ENCODE measurements at places on chromosomes 1 and 21.

DNA sequence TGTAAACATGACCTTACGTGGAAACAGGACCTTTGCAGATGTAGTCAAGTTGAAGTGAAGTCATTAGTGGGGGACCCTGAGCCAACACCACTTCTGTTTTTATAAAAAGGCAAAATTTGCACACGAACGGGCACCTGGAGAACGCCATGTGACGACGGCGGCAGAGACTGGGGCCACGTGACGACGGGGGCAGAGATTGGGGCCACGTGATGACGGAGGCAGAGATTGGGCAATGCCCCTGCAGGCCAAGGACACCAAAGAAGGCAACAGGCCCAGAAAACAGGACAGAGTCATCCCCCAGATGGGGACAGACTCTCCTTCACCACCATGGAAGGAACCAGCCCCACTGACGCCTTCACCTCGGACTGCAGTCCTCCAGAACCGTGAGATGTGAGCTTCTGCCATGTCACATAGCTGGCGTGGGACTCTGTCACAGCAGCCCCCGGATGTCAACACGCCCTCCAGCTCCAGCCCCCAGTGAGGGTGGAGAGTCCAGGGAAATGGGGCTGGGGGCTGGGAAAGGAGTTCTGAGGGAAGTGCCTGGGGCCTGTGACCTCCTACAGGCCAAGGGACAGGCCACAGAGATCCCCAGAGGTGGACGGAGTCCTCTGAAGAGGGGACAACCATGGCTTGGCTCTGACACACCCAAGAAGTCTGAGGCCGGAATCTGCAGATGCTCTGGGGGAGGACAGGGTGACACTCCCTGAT lies 4.0 kb downstream of the KRTAP12-4 start:
- DNase-seq = no peak

GRCh38 chr1:167706931-167707877 lies 14.6 kb upstream of the MPZL1 start:
- no peak for DNase-seq

GRCh38 chr1:162649583-162649982 lies 17.3 kb downstream of the DDR2 start:
- DNase-seq = no peak

DNA sequence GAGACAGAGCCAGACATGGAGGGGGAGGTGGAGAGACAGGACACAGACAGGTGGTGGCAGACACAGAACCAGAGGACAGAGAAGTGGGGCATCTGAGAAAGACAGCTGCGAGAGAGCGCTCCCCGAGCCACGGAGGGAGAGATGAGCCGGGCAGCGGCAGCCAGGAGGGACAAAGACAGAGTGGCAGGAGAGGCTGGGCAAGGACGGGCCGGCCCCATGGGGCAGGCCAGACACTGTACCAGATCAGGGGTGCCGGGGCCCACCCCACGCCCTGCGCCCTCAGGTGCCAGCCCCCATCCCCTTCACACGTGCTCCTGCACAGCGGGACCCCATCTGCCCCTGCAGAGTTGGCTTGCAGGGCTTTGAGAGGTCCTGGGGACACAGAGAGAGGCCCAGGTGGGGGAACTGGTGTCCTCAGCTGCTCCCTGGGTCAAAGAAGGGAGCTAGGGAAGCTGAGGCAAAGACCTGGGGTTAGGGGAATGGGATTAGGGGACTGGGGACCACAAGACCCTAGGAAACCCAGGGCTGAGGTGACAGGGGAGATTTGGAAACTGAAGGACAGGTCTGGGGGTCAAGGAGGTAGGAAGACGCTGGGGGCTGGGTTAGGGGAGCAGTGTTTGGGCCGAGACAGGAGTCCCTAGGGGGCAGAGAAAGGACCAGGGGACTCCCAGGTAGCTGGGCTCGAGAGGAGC lies 643 bp downstream of the FNDC5 start:
- DNase-seq = no peak

- DNase-seq = no peak
These were observed 37.7 kb downstream of the MARK1 start for GRCh38 chr1:220565670-220566069.

DNA sequence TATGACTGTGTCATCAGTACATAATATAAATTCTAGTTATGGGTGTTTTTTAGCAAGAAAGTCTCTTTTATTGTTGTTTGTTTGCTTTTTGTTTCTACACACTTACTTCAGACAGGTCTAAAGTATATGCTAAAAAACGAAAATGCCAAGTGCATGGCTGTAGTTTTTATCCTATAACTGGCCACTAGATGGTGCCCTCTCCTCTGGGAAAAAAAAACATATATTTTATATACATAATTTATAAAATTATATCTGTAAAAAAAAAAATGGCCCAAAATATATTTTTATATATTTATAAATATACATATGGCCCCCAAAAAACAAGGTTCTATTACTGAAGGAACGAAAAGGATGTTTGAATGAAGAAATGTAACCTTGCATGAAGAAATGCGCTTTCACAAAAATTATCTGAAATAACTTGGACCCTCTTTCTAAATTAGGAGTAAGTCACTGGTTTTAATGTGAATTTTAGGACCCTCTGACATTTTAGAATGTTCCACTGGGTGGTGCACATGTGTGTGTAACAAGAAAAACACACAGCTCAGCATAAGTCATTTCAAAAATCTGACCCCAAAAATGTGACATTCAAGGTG lies 93.5 kb downstream of the TTLL7 start:
- no peak for DNase-seq

DNA sequence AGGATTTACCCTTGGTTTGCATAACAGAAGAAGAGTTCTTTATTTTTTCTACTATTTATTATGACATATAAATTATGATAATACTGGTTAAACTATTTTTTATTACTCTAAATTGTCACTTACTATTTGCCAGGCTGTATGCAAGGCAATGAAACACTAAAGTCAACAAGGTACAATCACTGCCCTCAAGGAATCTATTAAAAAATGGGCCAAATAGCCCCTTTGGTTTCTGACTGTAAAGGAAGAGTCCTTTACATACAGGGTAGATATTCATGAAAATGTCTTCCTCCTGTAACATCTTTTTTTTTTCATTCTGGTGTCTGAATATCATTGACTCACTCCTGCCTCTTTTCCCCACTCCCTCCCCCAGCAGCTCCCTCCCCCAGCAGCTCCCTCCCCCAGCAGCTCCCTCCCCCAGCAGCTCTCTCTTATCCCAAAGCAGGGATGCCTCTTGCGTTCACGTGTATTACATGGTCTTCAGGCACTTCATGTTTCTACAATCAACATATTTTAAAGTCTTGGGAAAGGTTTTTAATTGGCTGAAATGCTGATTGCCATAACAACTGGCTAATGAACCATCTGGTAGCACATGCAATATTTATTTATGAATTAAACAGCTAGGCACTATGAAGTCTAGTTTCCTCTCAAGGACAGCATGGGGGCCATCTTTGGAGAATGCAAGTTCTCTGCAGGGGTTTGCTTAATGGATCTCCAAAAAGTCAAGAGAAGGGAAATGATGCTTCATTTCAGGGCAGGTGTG lies 400.4 kb upstream of the PLXNA2 start:
- no peak for DNase-seq

DNA sequence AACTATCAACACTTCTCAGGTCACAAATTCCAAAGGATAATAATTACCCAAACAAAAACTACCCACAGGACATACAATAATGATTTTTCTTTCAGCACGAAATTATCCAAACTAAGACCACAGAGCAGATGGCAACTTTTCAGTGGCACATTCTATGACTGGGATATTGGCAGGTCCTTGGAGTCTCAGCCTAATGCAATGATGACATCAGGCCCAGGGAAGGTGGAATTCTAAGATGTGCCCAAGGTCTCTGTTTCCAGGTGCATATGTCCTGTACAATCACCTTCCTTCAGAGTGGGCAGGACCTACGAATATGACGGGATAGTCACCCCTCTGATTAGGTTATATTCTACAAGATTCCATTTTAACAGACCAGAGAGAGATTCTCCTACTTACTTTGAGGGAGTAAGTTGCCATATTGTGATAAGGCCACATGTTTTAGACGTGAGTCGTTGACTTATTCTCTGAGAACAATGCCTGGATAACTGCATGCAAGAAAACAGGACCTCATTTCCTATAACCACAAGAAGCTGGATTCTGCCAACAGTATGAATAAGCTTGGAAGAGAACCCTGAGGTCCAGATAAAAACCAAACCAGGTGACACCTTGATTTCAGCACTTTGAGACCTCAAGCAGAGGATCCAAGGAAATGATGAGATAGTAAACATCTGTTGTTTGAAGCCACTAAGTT lies 69.9 kb downstream of the ZC3H11B start:
- no peak for DNase-seq

- DNase-seq = no peak
These were observed 47.2 kb upstream of the ECE1 start for GRCh38 chr1:21337454-21337927.

Measured in cerebellar nuclear complex (tissue), 1 donor.